ENCODE measurements at places on chromosomes 4 and X. TPM values are rescaled to one million over a fixed set of nuclear protein-coding genes. Genes with fewer than 3 reads are reported as not detected.

- no peaks in the 10 kb centered on the region for H3K36me3 ChIP-seq
- H3K27me3 ChIP-seq: no peaks in the 10 kb centered on the region
- H3K27ac ChIP-seq: no peak overlapping the region
- H3K4me1 ChIP-seq: no peaks in the 10 kb centered on the region
Observed at GRCh38 chr4:72896515-72896914, 173.0 kb downstream of the COX18 start.

DNA sequence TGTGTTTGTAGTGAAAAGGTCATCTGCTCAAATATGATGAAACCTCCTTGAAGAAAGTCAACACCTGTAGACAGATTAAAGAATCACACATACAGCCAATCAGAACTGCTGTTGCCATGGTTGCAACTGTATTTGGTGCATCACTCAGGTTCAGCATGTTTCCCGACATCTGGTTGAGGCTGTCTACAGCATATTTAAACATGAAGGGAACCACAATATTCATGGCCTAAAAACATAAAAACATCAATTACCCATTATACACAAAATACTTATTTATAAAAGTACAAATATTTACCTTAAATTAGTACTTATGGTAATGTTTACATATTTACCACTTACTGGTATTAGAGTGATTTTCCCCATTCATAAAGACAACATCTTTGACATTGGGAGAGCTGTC is 79.7 kb downstream of the ABCB7 start:
- peaks cover 4% of the 10 kb centered on the region for H3K36me3 ChIP-seq
- no peak overlapping the region for H3K4me3 ChIP-seq
- H3K27me3 ChIP-seq: no peaks in the 10 kb centered on the region

GRCh38 chrX:103175944-103176753 is 38.8 kb upstream of the BEX4 start:
- no peaks in the 10 kb centered on the region for H3K36me3 ChIP-seq
- H3K4me3 ChIP-seq: no peak overlapping the region
- no peak overlapping the region for H3K27ac ChIP-seq
- H3K4me1 ChIP-seq: no peaks in the 10 kb centered on the region

DNA sequence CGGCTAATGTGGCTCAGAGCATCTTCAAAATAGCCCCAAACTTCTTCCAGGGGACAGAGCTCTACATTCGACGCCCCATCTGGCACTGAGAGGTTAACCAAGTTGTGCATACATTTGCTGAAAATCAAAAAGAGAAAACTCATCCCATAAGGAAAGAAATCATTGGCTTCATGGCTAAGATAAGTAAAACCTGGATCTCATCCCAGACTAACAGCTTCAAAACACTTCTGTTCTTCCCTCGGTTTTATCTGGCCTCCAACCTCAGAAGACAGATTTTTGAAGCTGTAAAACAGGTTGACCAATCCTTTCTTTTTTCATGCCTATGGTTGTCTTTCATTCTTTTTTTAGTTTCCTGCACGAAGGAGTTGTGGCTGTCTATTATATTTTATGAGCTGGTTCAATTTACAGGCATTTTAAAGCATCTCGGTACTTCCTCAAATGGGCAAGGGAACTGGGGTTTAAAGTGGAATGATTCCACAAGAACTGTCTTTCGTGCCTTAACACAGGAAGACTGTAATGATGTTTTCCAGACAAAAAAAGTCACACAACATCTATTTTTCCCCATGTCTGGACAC is 107.6 kb downstream of the DLG3 start:
- no peak overlapping the region for H3K27ac ChIP-seq
- H3K36me3 ChIP-seq: no peaks in the 10 kb centered on the region
- DNase-seq: no peak
- no peaks in the 10 kb centered on the region for H3K27me3 ChIP-seq
- H3K4me3 ChIP-seq: no peak overlapping the region

The GAGE13 gene
- not detected for total RNA-seq

The PDZD4 gene
- total RNA-seq: 1.3 TPM

The KLF8 gene
- total RNA-seq: 1.4 TPM

DNA sequence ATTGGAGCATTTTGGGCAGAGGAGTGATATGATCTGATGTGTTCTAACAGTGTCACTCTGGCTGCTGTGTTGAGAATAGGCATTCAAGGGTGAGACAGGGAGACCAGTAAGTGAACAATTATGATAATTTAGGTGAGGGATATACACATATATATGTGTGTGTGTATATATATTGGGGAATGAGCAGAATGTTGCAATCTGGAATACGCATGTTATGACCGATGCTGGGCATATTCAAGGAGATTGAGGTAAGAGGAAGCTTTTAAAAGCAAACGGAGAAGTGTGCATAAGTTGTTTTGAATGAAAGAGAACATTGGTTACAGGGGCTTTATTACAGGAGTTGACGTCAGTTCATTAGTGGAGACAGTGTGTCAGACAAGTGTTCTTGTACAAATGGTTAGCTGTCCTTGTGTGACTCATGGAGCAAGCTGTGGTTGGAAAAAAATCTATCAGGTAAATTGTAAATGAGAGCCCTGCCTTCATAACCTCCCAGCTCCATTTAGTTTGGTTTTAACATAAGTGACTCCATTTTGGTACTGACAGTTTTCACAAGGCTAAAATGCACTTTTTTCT is 442.5 kb upstream of the LCORL start:
- no peaks in the 10 kb centered on the region for H3K4me1 ChIP-seq
- H3K27me3 ChIP-seq: no peaks in the 10 kb centered on the region
- no peak overlapping the region for H3K27ac ChIP-seq
- H3K36me3 ChIP-seq: no peaks in the 10 kb centered on the region
- no peak for DNase-seq

- DNase-seq: no peak
- H3K36me3 ChIP-seq: no peaks in the 10 kb centered on the region
- H3K4me1 ChIP-seq: peaks cover 6% of the 10 kb centered on the region
- no peak overlapping the region for H3K27ac ChIP-seq
Observed at GRCh38 chr4:129098531-129099001, 2.6 kb downstream of the C4orf33 start.

GRCh38 chrX:143623657-143624056 is 12.2 kb downstream of the SLITRK4 start:
- no peaks in the 10 kb centered on the region for H3K4me1 ChIP-seq
- H3K27me3 ChIP-seq: no peaks in the 10 kb centered on the region

The XK gene
- 0.27 TPM for total RNA-seq

- peaks cover 24% of the 10 kb centered on the region for H3K4me1 ChIP-seq
- H3K27me3 ChIP-seq: no peaks in the 10 kb centered on the region
- H3K4me3 ChIP-seq: no peak overlapping the region
- H3K36me3 ChIP-seq: no peaks in the 10 kb centered on the region
- H3K27ac ChIP-seq: no peak overlapping the region
- no peak for DNase-seq
Observed at GRCh38 chr4:6890358-6890757, 19.3 kb upstream of the TBC1D14 start.

The LDB2 gene
- not detected for total RNA-seq
